ENCODE measurements at places on chromosomes 4 and X.

GRCh38 chr4:11297627-11298026 is 131.1 kb downstream of the HS3ST1 start:
- no peak for DNase-seq

DNA sequence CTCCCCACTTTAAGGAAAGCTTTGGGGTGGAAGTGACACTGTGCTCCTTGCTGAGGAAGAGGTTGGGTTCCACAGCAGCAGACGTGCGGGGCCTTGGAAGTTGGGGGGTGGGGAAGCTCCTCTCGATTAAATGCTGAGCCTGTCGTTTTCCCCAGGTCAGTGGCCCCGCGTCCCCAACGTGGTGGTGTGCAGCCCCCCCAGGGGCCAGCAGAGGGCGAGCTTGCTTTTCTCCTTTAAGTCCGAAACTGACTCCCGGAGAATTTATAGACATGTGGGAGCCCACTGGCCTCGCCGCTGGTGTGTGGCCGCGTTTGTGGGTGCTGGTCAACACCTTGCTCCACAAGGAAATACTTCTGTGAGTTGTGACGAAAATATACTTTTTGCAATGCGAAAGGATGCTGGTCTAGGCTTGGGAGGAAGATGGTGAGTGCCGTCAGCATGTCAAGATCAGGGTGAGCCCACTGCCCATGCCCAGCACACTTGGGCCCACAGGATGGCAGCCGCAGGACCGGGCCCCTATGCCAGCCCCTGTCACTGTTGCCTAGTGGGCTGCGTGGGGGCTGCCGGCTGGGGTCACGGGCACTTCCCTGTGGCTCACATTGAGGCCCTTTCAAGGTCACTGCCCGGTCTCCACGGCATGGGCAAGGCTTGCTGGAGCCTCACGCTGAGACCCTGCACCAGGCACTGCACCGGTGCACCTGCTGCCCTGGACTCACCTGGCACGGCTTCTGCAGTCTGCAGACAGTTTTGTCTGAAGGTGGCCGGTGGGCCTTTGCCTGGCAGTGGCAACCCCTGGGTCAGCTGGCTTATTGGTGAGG is 9.4 kb downstream of the UVSSA start:
- DNase-seq = peak; percentile 64

DNA sequence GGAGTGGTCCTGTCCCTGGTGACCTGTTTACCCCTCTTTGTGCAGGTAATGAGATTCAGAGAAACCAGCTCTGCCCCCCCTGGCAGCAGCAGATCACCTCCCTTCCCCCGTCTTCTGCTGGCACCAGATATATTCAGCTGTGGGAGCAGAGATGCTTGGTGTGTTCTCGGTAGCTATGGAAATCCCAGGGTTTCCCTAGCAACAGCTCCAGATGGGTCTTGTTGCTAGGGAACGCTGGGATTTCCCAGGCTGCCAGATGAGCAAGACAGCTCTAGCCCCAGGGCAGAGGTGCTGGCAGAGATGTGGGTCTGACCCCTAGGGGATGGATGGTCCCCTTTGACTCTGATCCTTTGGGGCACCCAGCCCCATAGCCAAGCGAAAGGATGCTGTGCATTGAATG is 20.2 kb downstream of the CETN2 start:
- no peak for DNase-seq

DNA sequence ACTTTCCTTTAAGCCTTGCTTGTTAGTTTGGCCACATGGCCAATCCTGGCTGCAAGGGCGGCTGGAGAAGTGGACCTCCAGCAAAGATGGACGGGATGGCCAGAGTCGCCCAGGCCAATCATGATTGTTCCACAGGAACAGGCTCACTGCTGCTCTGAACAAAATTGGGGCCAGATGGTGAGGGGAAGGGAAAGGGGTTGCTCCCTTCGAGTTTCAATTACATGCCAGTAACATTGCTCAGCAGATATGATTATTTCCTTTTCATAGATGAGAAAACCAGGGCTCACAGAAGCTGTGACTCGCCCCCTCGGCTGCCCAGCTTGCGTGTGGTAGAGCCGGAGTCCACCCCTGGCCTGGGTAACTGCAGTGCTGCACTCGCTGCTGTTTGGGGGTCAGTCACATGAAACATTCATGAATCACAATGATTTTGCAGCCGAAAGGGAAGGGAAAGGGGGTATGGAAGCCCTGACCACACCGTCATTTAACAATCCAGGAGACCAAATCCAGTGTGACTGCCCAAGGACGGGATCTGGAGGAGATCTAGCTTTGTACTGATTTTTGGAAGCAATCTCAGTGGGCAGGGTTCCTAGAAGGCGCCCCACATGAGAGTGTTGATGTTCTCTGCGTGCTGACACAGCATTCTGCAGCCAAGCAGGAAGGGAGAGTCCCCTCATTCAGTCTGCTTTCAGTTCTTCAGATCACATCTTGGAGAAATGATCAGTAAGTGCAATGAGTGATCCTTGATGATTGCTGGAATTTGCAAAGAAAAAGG is 77.3 kb upstream of the MSX1 start:
- no peak for DNase-seq
